M059J (cell line): ENCODE measurements at places on chromosomes 2 and 18. TPM values are rescaled to one million over a fixed set of nuclear protein-coding genes. Genes with fewer than 3 reads are reported as not detected.

HOXD9 gene
- 0.57 and 0.86 TPM in 2 replicates for total RNA-seq

HRH4 gene
- not detected in 2 replicates for total RNA-seq

CCDC148 gene
- total RNA-seq: 0.79 TPM in 1 of 2 replicates, not detected in the other

EGR4 gene
- total RNA-seq: not detected in 2 replicates

HADHB gene
- 55.6 and 83.1 TPM in 2 replicates for total RNA-seq

MATN3 gene
- total RNA-seq: 0.81 and 1.3 TPM in 2 replicates

AQP12A gene
- not detected in 2 replicates for total RNA-seq

CRYBA2 gene
- total RNA-seq: 0.17 TPM in 1 of 2 replicates, not detected in the other

POTEI gene
- 0.02 TPM in 1 of 2 replicates, not detected in the other for total RNA-seq

ITPRIPL1 gene
- total RNA-seq: 1.3 and 3.2 TPM in 2 replicates

SH3BP4 gene
- 56.4 and 89.1 TPM in 2 replicates for total RNA-seq

IRS1 gene
- 12.6 and 13.3 TPM in 2 replicates for total RNA-seq

HOXD8 gene
- 0.49 and 0.84 TPM in 2 replicates for total RNA-seq

STARD6 gene
- not detected in 2 replicates for total RNA-seq

LOXL3 gene
- total RNA-seq: 43.9 and 66.9 TPM in 2 replicates

GRCh38 chr2:208279236-208279635 lies 13.2 kb downstream of the PIKFYVE start:
- DNase-seq: peak; percentile 43

- DNase-seq: no peak
These were observed 294.1 kb downstream of the KCNS3 start for GRCh38 chr2:18172607-18173006.

DNA sequence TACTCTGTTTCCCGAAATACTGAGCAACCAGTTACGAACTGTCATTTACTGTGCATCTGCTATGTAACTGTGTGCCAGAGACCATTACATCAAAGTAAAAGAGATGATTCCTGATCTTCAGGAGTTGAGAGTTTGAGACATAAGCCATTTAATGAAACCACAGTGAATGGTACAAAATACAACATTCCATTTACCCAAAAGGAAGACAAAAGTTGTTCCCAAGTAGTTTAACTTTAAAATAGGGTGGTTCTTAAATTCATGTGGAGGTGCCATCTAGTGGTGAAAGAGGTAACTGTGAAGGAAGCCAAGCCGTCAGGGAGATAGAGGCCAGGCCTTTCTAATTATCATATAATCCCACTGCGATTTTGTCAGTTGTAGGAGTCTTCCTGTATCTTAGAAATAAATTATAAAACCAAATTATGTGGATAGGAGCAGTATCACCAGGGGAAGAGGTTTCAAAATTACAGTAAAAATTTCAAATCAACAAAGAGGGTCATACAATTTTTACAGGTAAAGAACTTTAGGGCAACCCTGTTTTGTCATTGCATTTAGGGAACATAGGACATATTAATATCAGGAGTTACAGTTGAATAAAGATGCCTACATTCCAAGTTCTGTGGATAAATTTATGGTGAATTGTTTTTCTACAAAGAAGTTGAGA lies 67.7 kb downstream of the EPAS1 start:
- peak; percentile 57 for DNase-seq

- peak; percentile 94 for DNase-seq
These were observed 99.3 kb downstream of the SPATS2L start for GRCh38 chr2:200405599-200406298.

DNA sequence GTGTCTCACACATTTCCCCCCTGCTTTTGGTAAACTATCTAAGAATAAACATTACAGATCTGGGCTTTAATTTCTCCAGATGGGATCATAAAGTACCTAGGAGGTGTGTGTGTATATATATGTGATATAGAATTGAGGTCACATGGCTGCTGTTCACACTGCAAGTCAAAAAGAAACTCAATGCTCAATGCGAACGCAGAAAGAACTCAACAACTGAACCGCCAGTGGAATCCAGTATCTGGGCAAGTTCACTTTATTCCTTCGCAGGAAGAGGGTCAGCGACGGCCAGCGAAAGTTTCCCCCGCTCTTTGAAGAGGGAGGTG lies 17.7 kb downstream of the POU3F3 start:
- no peak for DNase-seq

DNA sequence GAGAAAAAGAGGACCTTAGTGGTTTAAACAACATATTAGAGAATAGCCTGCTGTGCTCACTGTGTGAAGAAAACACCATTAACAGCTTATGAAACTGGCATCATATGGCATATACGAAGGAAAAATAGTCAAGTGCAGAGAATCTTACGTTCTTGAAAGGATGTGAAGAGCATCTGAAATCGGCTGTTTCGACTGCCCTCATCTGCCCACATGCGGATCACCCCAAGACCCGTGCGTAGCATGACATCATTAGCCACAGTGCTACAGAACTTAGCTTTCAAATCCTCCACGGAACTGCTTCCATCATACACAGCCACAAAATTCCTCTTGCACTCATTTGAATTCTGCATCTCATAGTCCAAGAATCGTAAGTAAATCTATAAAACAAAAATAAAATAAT lies 84.3 kb downstream of the NETO1 start:
- no peak for DNase-seq

GRCh38 chr2:9815844-9816279 lies 27.4 kb upstream of the TAF1B start:
- DNase-seq: no peak

GRCh38 chr2:100073110-100073509 lies 69.3 kb downstream of the AFF3 start:
- DNase-seq: no peak

GRCh38 chr18:48902023-48902855 lies 48.5 kb downstream of the SMAD7 start:
- peak; percentile 91 for DNase-seq

- DNase-seq: no peak
These were observed 81.7 kb downstream of the SPRED2 start for GRCh38 chr2:65350651-65351056.

GRCh38 chr2:181178823-181179412 lies 198.5 kb downstream of the UBE2E3 start:
- no peak for DNase-seq

- no peak for DNase-seq
These were observed 737.4 kb upstream of the SALL3 start for GRCh38 chr18:78242254-78242643.

DNA sequence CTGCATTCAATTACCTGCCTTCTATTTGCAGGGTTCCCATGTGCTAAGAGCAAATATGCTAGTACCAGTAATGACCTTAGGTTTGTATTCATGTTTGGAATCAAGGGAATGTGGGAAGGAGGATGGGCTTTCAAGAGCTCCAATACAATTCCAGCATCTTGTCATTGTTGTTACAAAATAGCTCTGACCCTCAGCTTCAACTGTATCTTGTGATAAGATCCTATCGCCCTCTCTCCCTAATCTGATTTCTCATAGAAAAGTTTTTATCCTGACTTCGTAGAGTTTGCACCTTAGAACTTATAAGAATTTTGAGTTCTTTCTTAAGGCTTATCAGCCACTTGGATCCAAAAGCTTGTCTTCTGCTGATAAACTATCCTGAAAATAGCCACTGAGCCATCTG lies 749.5 kb upstream of the ACVR2A start:
- no peak for DNase-seq

GRCh38 chr18:70172225-70172624 lies 33.3 kb downstream of the RTTN start:
- DNase-seq: peak; percentile 13

- DNase-seq: peak; percentile 77
These were observed 601.1 kb upstream of the SETBP1 start for GRCh38 chr18:44079606-44080005.

- no peak for DNase-seq
These were observed 23.6 kb downstream of the UGP2 start for GRCh38 chr2:63865159-63865799.

DNA sequence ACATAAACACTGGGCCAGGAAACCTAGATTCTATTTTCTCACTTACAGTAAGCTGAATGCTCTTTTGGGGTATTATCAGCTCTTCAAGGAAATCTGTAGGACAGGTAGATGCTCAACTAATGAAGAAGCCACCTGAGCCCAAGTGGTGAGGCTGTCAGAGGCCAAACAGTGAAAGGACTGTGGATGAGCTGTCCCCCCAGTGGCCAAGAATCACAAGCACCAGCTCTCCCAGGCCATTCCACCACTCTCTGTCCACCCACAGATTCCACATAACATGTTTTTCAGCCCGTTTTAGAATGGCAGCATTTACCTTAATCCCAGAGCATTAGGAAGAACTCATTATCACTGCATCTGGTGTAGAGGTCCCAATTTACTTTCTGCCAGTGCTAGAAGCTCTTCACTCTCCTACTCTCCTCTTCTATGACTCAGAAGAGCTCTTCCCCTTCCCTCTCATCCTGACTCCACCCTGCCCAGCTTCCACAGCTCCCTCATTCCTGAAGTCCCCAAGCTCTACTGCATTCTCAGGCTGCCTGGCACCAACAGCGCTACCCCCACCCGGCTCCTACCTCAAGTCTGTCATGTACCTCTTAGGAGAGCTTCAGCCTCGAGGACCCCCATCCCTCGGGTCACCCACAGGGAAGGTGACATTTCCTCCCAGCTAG lies 43.8 kb upstream of the GORASP2 start:
- peak; percentile 69 for DNase-seq

DNA sequence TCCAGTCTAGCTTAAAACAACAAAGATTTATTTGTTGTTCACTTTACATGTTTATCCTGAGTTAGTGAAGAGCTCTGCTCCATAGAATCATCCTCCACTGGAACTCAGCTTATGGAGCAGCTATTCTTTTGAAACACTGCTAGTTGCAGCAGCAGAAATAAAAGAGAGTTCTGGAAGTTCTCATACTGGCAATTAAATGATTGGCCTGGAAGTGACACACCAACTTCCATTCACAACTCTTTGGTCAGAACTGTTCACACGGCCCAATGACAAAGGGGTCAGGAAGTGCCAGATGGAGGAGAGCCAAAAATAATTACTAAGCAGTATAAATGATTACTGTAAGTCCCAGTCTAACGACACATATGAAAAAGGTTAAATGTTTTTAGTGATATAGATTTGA lies 39.1 kb downstream of the FBXO11 start:
- peak; percentile 89 for DNase-seq

- DNase-seq: no peak
These were observed 801.2 kb upstream of the PIK3C3 start for GRCh38 chr18:41153871-41154270.

- no peak for DNase-seq
These were observed 22.8 kb downstream of the TRABD2A start for GRCh38 chr2:84858123-84858522.

- no peak for DNase-seq
These were observed 24.2 kb downstream of the HPCAL1 start for GRCh38 chr2:10326707-10327594.

DNA sequence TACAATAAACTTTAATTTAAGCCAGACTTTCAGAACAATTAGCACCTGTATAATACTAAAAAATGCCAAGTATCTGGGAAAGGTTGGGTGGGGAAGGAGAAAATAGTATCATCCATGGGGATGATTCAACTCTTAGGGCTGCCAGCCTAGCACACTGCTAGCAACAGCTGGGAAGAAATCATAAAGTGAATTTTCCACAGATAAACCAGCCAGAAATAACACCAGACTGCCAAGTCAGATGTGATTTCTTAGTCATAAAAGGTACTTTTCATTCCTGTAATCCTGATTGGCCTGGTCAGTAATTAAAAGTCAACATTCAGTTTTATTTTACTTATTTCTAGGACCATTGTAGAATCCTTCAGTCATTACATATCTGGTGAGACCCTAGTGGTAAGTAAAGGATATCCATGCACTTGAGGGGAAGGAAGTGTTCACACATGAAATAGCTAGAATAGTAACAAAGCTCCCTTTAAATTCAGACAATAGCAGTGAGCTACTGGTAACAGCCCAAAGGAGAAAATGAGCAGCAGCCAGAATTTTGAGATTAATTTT lies 59.4 kb downstream of the LIMS1 start:
- DNase-seq: peak; percentile 83

DNA sequence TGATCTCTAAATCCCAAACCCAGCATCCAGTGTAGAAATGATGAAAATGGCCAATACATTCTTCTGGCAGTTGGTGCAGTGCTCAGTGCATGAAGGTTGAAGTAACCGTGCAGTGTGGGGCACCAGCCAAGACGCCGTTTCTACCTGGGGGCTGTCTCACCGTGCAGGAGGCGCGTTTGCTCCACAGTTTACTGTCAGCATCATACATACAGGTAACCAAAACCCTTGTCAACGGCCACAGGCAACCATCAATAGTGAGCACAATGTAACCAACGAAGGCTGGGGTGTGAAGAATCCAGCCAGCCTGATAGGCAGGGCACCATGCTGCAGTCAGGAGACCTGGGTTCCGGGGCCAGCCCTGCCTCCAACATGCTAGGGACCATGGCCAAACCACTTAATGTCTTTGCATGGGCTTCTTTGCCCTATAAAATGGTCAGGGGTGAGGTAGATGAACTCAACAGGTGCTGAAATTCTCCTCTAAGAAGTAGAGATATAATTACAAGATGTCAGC lies 127.5 kb upstream of the ID2 start:
- no peak for DNase-seq

GRCh38 chr2:169644173-169644572 lies 50.0 kb downstream of the CFAP210 start:
- no peak for DNase-seq

GRCh38 chr18:11955239-11956029 lies 25.9 kb upstream of the IMPA2 start:
- peak; percentile 83 for DNase-seq

DNA sequence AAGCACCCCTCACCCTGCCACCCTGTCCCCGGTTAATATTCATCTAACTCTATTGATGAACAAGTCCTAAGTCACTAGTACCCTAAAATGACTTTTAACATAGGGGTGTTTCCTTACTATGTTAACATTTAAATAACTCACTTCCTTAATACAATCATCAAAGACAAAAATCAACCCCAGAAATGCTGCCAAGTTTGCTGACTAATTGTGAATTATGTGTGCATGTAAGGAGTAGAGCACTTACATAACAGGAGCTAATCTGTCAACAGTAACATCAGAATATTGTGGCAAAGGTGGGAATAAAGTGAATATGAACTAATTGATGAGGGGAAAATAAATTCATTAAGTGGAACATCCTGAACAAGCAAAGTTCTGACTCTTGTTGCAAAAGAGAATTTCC lies 81.4 kb upstream of the ERBB4 start:
- DNase-seq: peak; percentile 37

DNA sequence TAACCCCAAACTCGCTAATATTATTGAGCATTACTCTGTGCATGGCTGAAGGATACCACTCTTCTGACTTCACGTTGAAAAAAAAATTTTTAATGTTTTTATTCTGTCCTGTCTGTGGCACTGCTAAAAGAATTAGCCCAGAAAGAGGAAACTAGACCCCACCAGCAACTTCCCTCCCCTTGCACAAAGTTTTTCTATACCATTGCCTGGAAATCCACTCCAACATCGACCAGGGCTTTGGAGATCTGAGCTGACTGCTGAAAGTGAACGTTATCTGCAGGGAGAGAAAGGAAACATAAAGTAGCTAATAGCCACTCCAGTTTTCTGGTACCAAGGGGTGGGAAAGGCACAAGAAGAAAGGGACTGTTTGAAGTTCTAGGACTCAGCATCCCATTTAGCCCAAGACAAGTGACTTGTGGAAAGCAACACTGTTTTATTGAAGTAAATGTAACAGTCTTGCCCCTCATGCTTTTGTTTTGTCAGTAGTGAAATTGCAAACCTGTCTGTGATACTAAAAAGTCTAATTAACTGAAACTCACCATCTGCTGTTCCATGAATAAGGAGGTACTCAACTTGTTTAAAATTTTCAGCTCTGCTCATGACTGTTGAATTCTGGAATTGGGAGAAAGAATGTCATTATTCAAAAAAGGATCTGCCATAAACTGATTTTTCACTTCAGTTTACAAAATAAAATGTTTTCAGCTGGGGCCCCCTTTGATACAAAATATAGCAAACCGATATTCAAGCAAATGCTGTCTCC lies 79.1 kb downstream of the DPP4 start:
- no peak for DNase-seq
